Activated T-helper 1 cell treated with anti-CD3 and anti-CD28 coated beads, Interleukin-12 subunit alpha, Interleukin-12 subunit beta, Interleukin-2, Interleukin-4 antibody, amounts not matched to agents 30 ng/mL and 10 ng/mL and 1 ng/mL, durations not matched to agents 14 hours and 24 hours and 36 hours (primary cell): ENCODE measurements at places on chromosomes 3 and 15. TPM values are rescaled to one million over a fixed set of nuclear protein-coding genes. Genes with fewer than 3 reads are reported as not detected.
A peak's percentile ranks its signal among the peaks of the same experiment; 100 is the strongest.

DNA sequence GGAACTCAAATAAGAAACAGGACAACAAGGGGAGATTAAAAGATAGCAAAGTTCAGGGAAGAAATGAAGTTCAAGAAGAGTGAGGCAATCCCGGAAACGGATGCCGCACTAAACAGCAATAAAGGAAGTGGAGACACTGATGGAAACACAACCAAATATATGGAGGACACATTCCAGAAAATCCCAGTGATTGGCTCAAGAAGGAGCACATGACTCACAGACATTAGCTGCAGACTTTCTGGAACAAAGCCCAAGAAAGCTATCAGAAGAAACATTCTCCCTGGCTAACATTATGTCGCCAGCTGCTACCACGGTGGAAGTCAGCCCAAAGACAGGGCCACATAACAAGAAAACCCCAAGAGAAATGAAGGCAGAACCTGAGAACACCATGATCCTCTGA is 18.1 kb upstream of the VGLL4 start:
- H3K4me3 ChIP-seq: no peak overlapping the region
- H3K27me3 ChIP-seq: peaks cover 2% of the 10 kb centered on the region
- no peak overlapping the region for H3K27ac ChIP-seq
- no peaks in the 10 kb centered on the region for H3K36me3 ChIP-seq
- H3K4me1 ChIP-seq: no peaks in the 10 kb centered on the region

Gene PPP1R14D
- total RNA-seq: not detected in 2 replicates

DNA sequence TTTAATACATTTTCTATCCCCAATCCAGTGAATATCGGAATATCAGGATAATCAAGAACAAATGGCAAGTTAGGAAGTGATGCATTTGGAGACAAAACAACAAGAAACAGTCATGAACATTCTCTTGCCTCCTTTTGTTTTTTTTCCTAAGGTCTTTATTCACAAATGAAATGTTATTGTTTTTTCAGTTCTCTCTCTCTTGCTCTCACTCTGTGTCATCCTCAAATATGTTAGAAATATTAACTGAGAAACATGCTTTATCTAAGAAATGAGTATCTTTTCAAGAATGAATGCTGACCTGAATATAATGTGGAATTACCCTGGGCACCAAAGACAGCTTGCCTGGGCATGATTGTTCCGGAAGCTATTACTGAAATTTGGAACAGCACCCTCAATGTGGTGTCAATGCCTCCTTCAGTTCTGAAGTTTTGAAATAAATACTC is 51.3 kb downstream of the RBMS3 start:
- DNase-seq: no peak
- H3K4me3 ChIP-seq: no peak overlapping the region
- H3K27ac ChIP-seq: no peak overlapping the region
- H3K27me3 ChIP-seq: peaks cover 6% of the 10 kb centered on the region

DNA sequence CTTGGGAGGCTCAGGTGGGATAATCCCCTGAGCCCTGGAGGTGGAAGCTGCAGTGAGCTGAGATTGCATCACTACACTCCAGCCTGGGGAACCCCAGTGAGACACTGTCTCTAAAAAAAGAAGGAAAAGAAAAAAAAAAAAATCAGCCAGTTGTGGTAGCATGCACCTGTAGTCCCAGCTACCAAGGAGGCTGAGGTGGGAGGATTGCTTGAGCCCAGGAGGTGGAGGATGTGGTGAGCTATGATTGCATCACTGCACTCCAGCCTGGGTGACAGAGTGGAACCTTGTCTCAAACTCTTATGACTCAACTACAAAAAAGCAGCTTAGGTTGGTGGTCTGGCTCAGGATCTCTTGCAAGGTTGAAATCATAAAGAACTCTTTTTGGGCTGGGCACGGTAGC is 19.3 kb upstream of the GPX1 start:
- no peaks in the 10 kb centered on the region for H3K27me3 ChIP-seq
- peak overlapping the region; percentile 19 for H3K4me3 ChIP-seq
- H3K4me1 ChIP-seq: peaks cover 16% of the 10 kb centered on the region

DNA sequence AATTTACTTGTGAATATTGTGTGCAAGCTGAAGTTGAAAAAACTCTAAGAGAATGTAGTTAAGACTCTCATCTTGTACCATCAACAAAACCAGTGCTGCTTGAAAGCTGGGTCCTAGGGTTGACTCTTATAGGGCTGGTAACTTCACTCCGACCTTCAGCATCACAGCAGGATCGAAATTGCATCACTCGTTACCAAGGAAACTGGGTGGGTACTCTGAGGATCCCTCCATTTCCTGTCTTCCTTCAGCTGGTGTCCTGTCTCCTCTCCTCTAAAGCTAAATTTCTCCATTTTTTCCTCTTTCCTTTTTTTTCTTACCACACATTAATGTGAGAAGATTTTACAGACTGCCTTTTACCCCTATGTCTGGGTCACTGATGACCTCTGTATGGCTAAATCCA is 3.0 kb upstream of the APH1B start:
- H3K27me3 ChIP-seq: no peaks in the 10 kb centered on the region
- peaks cover 37% of the 10 kb centered on the region for H3K4me1 ChIP-seq
- H3K36me3 ChIP-seq: peaks cover 19% of the 10 kb centered on the region
- H3K27ac ChIP-seq: peak overlapping the region; percentile 41

Gene PATL2
- total RNA-seq: 11.1 and 11.5 TPM in 2 replicates

DNA sequence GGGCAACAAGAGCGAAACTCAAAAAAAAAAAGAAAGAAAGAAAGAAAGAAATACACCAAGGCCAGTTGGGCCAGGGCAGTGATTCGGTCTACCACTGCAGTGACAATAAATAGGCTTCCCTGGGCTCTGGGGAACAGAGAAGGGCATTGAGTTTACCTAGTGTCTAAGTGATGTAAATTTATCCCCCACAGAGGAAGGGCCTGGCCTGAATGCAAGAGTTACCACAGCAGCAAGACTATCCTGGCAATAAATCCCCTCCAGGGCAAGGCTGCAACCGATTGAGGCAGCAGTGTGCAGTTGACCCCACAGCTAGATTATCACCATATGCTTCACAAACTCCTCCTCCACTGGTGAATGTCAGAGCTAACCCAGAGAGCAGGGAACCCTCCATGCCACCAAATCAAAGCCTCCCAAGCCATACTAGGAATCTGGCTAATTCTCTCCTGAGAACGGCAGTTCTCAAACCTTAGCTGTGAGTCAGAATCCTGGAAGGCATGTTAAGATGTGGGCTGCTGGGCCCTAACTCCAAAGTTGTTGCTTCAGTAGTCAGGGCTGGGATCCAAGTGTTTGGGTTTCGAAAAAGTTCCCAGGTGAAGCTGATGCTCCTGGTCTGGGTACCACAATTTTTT is 64.3 kb upstream of the GATM start:
- no peaks in the 10 kb centered on the region for H3K36me3 ChIP-seq
- peaks cover 5% of the 10 kb centered on the region for H3K27me3 ChIP-seq
- H3K27ac ChIP-seq: no peak overlapping the region
- no peaks in the 10 kb centered on the region for H3K4me1 ChIP-seq
- DNase-seq: no peak
- no peak overlapping the region for H3K4me3 ChIP-seq

DNA sequence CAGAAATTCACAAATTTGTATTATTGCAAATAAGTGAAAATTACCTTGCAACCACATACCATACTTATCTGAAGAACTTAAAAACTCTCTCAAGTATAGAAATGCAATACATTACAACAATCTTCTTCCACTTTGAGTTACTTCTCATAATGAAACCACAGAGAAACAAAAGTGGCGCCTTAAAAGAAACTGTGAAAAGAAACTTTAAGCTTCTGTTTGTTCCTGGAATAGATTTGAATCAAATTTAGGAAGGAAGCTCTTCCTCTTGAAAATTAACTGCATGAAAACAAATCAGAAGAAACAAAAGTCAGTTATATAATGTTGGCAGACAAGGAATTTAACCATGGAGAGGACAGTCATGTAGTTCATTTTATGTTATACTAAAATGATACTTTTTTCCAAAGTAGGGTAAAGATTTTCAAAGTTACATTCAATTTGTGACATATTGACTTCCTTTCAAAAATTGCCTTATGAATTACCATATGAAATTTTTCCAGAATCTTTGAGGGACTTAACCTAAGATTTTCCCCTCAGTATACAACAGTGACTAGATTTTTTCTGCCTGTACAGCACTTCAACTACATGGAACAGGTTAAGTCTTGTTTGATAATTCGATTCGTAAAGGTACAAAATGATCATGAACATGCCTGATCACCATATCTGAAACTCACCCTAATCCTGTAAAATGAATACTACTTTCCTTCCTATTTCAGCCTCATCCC is 57.6 kb upstream of the TNFSF10 start:
- peak overlapping the region; percentile 88 for H3K27ac ChIP-seq
- no peak for DNase-seq
- H3K4me1 ChIP-seq: peaks cover 97% of the 10 kb centered on the region
- H3K27me3 ChIP-seq: no peaks in the 10 kb centered on the region
